ENCODE measurements at places on chromosomes 16 and 17. TPM values are rescaled to one million over a fixed set of nuclear protein-coding genes. Genes with fewer than 3 reads are reported as not detected.

SSH2 gene
- total RNA-seq: 37.6 TPM

NT5M gene
- 3.2 TPM for total RNA-seq

DNA sequence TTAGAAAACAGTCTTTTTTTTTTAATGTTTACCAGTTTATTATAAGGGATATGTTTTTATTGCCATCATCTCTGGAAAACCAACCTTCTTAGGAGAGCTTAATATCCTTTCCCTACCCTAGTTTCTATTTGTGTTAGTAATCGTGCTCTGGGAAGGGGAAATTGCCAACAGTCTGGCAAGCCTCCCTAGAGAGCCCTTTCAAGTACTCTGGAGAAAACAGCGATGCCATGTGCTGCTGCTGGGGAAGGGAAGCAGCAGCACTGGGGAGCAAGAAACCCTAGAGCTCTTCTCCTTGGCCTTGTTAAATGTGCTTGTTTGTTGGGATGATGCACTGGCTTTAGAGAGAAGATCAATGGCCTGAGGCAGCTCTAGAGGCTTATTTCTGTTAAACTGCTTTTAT is 10.3 kb downstream of the RETREG3 start:
- no peak overlapping the region for H3K4me3 ChIP-seq
- no peaks in the 10 kb centered on the region for H3K27me3 ChIP-seq
- peaks cover 25% of the 10 kb centered on the region for H3K4me1 ChIP-seq
- no peaks in the 10 kb centered on the region for H3K36me3 ChIP-seq
- H3K27ac ChIP-seq: no peak overlapping the region
- no peak for DNase-seq

DNA sequence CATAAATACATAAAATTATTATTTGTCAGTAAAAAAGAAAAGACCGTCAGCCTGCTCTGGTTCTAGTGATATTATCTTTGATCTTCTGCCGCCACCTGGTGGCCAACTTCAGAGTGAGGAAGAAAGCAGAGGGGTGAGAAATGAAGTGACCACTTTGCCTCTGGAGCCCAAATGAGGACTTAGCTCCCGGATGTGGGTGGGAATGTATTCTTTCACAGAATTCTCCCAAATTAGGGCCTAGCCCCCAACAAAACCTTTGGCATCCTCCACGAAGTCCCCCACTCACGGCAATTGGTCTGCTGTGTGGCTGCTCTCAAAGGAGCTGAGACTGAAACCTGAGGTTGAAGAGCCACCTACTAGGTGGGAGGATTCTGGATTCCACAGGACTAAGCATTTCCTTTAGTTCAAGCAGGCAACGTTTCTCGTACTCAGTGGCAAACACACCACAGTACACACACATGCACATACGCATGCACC is 4.9 kb upstream of the ZNF267 start:
- no peak for DNase-seq
- peaks cover 6% of the 10 kb centered on the region for H3K4me1 ChIP-seq
- H3K27ac ChIP-seq: no peak overlapping the region
- no peaks in the 10 kb centered on the region for H3K36me3 ChIP-seq

DNA sequence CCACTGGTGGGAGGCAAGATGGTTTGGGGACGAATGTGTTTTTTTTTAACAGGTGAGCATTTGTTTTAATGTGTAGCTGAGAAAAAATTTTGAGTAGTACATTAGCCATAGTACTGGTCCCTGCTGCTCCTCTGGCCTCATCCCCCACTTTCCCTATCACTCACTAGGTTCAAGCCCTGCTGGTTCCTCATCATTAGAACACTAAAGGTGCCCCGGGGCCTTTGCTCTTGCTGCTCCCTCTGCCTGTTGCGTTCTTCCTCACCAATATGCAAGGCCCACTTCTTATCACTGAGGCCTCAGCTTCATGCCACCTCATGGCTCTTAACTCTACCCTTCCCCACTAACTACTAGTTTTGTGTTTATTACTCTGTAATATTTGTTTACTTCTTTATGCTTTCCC is 74.5 kb downstream of the GNAO1 start:
- H3K4me3 ChIP-seq: no peak overlapping the region
- no peaks in the 10 kb centered on the region for H3K4me1 ChIP-seq
- no peaks in the 10 kb centered on the region for H3K27me3 ChIP-seq

DNA sequence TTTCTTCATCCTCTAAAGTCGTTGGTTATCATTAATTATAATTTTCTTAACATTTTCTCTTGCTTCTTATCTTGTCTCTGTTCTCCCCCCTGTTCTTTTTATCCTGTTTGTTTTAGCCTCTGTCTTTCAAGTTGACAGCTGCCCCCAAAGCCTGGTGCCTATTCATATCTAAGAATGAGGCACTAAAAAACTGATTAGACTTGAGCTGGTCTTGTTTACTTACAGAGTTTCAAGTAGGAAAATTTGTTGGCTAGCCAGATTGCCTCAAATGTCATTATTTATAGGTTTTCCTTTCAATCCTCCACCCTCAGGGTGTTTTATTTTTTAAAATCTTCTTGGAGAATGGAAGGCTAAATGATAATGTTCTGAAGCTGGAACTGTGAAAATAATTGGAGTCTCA is 236.0 kb downstream of the UTP18 start:
- H3K27me3 ChIP-seq: no peaks in the 10 kb centered on the region
- H3K4me3 ChIP-seq: no peak overlapping the region
- no peaks in the 10 kb centered on the region for H3K4me1 ChIP-seq
- no peak overlapping the region for H3K27ac ChIP-seq
- no peak for DNase-seq

- H3K27ac ChIP-seq: no peak overlapping the region
- DNase-seq: no peak
- H3K36me3 ChIP-seq: no peaks in the 10 kb centered on the region
- H3K4me3 ChIP-seq: no peak overlapping the region
- H3K27me3 ChIP-seq: no peaks in the 10 kb centered on the region
These were observed 12.2 kb downstream of the PIK3R5 start for GRCh38 chr17:8953156-8953885.

DNA sequence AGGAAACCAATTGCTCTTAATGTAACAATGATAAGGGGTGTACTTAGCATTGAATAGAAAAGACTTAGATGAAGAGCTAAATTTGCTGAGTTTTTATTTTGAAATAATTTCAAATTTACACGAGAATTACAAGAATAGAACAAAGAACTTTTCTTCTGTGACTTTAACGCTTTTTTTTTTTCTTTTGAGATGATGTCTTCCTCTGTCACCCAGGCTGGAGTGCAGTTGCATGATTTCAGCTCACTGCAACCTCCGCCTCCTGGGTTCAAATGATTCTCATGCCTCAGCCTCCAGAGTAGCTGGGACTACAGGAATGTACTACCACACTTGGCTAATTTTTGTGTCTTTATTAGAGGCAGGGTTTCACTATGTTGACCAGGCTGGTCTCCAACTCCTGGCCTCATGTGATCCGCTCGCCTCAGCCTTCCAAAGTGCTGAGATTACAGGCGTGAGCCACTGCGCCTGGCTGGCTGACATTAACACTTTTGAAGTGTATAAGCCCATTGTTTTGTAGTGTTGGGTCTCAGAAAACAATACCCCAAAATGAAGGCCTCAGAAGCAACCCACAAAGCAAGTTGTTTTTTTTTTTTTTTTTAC is 2.1 kb downstream of the TEN1 start:
- H3K4me3 ChIP-seq: no peak overlapping the region
- H3K36me3 ChIP-seq: no peaks in the 10 kb centered on the region
- DNase-seq: no peak
- peaks cover 65% of the 10 kb centered on the region for H3K4me1 ChIP-seq
- H3K27me3 ChIP-seq: no peaks in the 10 kb centered on the region
- peak overlapping the region; percentile 50 for H3K27ac ChIP-seq

GRCh38 chr17:58587713-58588117 is 73.3 kb upstream of the MTMR4 start:
- H3K36me3 ChIP-seq: no peaks in the 10 kb centered on the region
- no peaks in the 10 kb centered on the region for H3K4me1 ChIP-seq
- DNase-seq: no peak
- H3K27me3 ChIP-seq: no peaks in the 10 kb centered on the region

DNA sequence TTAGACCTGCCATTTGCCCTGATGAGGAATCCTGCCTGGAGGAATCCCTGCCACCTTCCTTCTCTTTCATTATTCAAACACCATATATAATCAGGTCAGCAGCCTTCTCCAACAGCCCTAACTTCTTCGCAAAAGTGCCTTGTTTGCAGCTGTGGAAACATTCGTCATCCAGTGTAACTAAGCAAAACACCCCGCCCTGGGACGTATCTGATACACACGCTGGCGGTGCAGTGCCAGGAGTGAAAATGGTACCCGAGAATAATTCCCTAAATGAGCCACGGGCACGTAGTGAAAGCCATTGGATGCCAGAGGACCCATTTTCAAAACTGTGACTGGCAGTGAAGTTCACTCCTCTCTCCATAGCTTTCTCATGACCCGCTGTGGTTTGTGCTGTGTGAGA is 73.7 kb downstream of the IRX3 start:
- H3K36me3 ChIP-seq: no peaks in the 10 kb centered on the region
- H3K27ac ChIP-seq: no peak overlapping the region
- no peak for DNase-seq

DNA sequence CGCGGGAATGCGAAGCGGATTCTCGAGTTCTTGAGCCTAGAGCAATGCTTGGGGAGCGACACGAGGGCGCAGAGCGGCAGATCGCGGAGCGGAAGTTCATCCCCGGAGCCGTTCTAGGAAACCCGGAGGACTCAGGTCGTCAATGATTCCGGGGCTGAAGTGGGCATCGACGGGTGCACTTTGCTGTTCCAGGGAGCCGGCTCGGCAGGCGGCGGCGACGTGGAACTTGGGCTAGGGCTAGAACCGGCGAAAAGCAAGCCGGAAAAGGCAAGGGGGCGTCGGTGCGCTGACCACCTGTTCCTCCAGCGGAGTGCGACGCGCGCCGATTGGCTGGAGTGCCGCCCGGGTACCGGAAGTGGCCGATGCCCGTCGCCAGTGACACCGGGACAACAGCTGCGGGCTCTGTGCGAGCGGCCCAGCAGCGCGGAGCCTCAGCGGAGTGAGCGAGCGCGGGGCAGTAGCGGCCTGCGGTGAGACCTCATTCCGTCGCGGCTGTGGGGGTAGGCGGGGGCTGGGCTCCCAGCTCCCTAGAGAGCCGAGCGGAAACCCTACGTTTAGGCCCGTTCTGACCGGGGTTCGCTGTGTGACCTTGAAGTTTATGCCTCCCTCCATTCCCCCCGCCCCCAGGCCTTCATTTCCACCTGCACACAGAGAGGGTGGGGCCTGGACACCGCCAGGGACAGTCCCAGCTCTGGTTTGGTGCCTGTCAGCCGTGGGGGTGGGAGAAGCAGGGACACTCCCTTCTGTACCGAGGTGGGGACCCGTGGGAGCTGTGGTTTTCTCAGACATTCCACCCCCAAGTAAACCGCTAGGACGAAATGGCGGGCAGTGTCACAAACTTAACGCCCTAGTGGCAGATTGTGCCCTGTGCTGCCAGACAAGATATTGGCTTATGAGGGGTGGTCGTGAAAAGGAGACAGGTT is at the start of gene ZFP3:
ZFP3 (plus strand) TSS at position 362 of the 923 bp plus-strand sequence. CDS start 13,038 bp downstream, outside the sequence.
- peak within 1 kb of the TSS; percentile 96 for H3K4me3 ChIP-seq
- no peaks in the 10 kb centered on the region for H3K36me3 ChIP-seq

- no peaks in the 10 kb centered on the region for H3K4me1 ChIP-seq
- no peak overlapping the region for H3K4me3 ChIP-seq
- no peak overlapping the region for H3K27ac ChIP-seq
- no peak for DNase-seq
- no peaks in the 10 kb centered on the region for H3K27me3 ChIP-seq
These were observed 334.3 kb upstream of the TBX2 start for GRCh38 chr17:61065263-61065773.

- H3K36me3 ChIP-seq: no peaks in the 10 kb centered on the region
- no peaks in the 10 kb centered on the region for H3K4me1 ChIP-seq
- H3K27ac ChIP-seq: no peak overlapping the region
- no peak for DNase-seq
These were observed 94.0 kb downstream of the SKAP1 start for GRCh38 chr17:48335858-48336500.

- H3K4me3 ChIP-seq: no peak overlapping the region
- DNase-seq: no peak
- no peak overlapping the region for H3K27ac ChIP-seq
- peaks cover 8% of the 10 kb centered on the region for H3K4me1 ChIP-seq
- H3K27me3 ChIP-seq: no peaks in the 10 kb centered on the region
These were observed 75.8 kb downstream of the WNT3 start for GRCh38 chr17:46742565-46743270.

GRCh38 chr17:81867991-81868673 is 3.0 kb downstream of the ARHGDIA start:
- H3K4me1 ChIP-seq: peaks cover 72% of the 10 kb centered on the region
- no peak for DNase-seq
- H3K4me3 ChIP-seq: no peak overlapping the region
- H3K36me3 ChIP-seq: peaks cover 9% of the 10 kb centered on the region

- H3K27me3 ChIP-seq: no peaks in the 10 kb centered on the region
- DNase-seq: no peak
- H3K36me3 ChIP-seq: no peaks in the 10 kb centered on the region
- H3K4me1 ChIP-seq: no peaks in the 10 kb centered on the region
- no peak overlapping the region for H3K4me3 ChIP-seq
These were observed 40.7 kb upstream of the SLC12A3 start for GRCh38 chr16:56824331-56824730.

GRCh38 chr17:38535886-38536285 is 69.9 kb downstream of the SRCIN1 start:
- H3K27ac ChIP-seq: no peak overlapping the region

DNA sequence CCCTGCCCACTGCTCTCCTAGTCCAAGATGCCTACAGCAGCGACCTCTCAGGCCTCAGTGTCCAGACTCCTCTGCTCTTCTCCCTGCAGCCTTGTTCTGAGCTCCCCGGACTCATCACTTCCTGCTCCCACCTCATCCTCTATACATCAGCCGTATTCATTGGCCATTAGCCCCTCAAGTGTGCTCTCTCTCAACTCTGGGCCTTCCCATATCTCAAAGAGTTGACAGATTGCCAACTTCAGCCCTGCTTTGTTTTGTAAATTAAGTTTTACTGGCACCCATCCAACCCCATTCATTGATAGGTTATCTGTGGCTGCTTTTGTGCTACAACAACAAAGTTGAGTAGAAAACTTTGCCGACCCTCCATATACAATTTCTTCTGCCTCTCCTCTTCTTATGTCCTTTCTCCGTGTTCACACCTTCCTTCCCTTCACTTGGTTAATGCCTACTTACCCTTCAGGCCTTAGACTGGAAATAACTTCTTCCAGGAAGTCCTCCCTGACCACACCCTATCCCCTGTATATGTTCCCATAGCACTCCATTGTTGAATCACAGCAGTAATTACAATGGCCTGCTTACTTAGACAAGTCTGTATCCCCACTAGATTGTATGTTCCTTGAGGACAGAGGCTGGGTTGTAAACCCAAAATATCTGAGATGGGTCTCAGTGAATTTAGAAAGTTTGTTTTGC is 63.4 kb upstream of the TANC2 start:
- no peak overlapping the region for H3K4me3 ChIP-seq
- no peaks in the 10 kb centered on the region for H3K27me3 ChIP-seq
- DNase-seq: no peak
- H3K4me1 ChIP-seq: peaks cover 5% of the 10 kb centered on the region

- no peak for DNase-seq
- H3K36me3 ChIP-seq: no peaks in the 10 kb centered on the region
- H3K27me3 ChIP-seq: no peaks in the 10 kb centered on the region
- H3K27ac ChIP-seq: no peak overlapping the region
- no peak overlapping the region for H3K4me3 ChIP-seq
These were observed 56.3 kb downstream of the ARHGAP27 start for GRCh38 chr17:45376171-45377005.
